T-helper 2 cell (primary cell): ENCODE measurements at places on chromosomes 16 and 17.
A peak's percentile ranks its signal among the peaks of the same experiment; 100 is the strongest.

DNA sequence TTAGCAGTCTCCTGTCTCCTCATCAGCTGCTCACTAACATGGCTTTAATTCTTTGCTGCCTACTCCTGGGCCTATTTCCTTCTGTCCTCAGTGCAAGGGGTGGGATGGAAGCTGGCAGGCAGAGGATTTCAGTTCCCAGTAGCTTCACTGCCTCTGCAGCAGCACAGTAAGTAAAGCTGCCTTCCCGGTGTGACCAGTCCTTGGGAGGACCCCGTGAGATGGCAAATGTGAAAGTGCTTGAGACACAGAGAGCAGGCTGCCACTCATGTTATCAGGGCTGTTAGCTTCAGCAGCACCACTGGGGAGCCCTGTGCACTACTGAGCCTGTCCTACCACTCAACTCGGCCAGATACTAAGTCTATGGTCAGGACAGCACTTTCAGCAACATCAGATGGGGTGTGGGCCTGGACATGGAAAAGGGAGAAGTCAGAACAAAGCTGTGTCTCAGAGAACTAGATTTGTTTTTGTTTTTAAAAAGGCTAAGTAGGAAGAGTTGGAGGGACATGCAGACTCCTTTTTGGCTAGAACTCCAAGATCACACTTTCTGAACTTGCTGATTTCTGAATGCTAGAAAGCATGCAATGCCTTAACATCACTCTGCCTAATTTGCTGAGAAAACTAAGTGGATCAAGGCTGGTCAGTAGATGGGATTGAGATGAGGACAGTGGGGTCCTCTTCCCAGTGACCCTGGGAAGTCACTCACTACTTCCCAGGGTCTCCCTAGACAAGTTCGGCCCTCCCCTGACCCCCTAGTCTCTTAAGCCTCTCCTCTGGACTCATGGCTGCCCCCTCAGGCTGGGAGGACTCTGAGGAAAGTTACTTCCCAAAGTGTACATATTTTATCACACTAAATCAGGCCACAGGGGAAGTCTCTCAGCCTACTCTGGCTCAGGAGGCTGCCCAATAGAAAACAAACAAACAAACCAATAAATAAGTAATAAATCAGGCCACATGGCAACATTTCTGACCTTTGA is 1.1 kb downstream of the ACSF2 start:
- peak; percentile 40 for DNase-seq

DNA sequence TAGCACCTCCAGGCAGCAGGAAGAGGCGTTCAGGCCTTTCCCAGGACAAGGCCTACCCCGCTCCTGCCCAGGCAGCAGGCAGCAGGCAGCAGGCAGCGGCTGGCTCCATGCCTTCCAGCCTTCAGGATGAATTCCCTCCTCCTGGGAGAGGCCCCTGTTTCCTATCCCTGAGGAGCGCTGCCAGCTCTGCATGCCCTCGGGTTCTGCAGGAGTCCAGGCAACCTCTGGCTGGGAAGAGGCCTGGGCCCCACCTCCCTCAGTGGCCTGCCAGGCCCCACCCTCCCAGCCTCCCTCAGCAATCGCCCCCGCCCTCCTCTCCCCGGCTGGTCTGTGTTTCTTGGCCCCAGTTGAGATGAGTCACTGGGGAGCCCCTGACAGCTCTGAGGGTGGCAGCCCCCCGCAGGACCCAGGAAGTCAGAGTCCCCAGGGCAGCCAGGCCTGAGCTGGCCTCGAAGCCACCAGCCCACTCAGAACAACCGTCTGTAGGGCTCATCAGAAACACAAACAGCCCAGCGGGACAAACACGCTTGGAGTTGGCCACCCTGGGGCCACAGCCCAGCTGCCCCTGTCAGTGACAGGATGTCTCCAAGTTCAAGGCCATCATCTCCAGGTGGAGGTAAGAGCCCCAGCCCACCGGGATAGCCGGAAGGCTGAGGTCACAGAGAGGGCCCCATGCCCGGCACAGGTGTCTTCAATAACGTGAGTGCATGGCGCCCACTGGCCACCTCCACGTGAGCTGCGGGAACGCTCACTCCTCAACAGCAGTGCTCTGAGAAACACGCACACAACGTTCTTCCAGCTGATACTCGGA is 39.5 kb upstream of the CIBAR2 start:
- DNase-seq = no peak

- DNase-seq = no peak
Measured at GRCh38 chr17:50832267-50832863, 3.0 kb upstream of the WFIKKN2 start.

GRCh38 chr17:68133346-68134045 is 98.0 kb downstream of the KPNA2 start:
- DNase-seq = no peak

DNA sequence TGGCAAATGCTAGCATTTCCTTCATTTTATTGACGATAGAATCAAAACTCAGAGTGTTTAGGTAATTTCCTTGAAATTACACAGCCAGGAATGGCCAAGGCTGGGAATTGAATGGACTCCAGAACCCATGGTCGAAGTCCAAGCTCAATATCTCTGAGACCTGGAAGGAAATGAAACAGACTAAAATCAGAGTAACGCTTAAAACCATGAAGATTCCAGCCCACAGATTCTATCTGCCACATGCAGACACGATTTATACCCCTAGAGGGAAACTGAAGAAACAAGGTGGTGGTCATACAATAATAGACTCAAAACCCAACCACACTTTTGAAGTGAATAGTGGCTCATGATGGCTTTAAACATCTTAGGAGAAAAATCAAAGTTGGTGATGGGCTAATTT is 95.6 kb downstream of the PRKCA start:
- DNase-seq = no peak
